ENCODE measurements at places on chromosomes 16 and 17.

GRCh38 chr17:46178550-46179214, 14.5 kb downstream of the KANSL1 start:
- no peak for DNase-seq

- no peak for DNase-seq
These were observed 219.7 kb upstream of the CDH5 start for GRCh38 chr16:66146798-66147197.

- DNase-seq = no peak
These were observed 18.7 kb downstream of the USP36 start for GRCh38 chr17:78821961-78822360.

DNA sequence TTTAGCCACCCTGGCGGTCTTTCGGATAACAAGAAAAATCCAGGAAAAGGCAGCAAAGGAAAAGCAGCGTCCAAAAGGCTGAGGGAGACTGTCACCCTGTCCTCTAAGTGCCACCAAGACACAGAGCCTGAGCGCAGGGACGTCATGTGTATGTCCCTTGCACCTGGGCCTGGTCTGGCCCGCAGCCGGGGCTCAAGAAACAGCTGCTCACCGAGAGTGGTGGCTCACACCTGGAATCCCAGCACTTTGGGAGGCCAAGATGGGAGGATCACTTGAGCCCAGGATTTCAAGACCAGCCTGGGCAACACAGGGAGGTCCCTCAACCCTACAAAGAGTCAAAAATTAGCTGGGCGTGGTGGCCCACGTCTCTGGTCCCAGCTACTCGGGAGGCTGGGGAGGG, 9.2 kb upstream of the MEAK7 start:
- DNase-seq = no peak

DNA sequence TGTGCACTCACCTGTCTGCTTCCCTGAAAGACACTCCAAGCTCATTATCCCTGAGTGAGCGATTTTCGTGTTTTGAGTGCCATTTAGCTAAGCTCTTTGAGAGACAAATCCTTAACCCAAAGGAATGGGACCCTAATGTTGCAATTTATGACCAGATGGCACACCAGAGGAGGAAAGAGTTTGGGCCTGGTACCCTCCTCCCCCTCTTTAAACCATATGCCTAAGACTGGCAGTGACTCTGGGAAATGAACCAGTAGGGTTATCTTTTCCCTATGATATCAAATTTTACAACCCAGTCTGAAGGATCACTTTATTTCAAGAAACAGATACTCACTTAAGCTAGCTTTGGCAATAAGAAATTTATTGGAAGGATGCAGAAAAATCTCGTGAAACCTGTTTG, 550.4 kb downstream of the TOX3 start:
- no peak for DNase-seq

GRCh38 chr17:40059729-40060475, 2.9 kb upstream of the THRA start:
- no peak for DNase-seq

- no peak for DNase-seq
These were observed 85.7 kb downstream of the NOG start for GRCh38 chr17:56679115-56679776.

DNA sequence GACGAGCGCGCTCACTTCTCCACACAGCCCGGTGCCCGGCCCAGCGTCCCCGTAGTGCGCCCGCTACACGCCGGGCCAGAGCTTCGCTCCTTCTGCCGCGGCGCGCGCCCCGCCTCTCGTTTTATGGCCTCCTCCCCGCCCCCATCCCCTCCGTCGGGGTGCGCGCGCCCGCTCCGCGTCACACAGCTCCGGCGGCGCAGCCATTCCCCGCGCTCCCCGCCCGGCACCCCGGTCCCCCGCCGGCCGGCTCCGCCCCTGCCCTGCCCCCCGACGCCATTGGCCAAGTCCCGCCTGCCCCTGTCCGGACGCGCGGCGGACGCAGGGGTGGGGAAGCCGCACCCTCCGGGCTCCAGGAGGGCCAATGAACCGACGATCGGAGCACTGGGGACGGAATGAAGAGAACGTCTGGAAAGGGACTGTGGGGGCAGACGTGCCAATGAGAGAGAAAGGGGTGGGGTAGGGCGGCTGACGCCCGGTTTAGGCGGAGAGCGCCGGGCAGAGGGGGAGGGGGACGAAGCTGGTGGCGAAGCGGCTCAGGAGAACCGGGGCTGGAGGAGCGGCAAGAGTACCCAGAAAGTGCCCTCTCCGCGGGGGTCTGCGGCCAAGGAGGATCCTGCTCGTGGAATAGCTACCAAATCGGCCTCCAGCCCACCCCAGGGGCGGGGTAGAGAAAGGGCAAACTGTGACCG, at the start of gene TOB1:
TOB1 (minus strand) TSS at position 94 of the 689 bp plus-strand sequence. CDS start 2,337 bp downstream, outside the sequence.
- DNase-seq = peak; percentile 98

- DNase-seq = no peak
These were observed 4.8 kb downstream of the LHX1 start for GRCh38 chr17:36942019-36942599.

DNA sequence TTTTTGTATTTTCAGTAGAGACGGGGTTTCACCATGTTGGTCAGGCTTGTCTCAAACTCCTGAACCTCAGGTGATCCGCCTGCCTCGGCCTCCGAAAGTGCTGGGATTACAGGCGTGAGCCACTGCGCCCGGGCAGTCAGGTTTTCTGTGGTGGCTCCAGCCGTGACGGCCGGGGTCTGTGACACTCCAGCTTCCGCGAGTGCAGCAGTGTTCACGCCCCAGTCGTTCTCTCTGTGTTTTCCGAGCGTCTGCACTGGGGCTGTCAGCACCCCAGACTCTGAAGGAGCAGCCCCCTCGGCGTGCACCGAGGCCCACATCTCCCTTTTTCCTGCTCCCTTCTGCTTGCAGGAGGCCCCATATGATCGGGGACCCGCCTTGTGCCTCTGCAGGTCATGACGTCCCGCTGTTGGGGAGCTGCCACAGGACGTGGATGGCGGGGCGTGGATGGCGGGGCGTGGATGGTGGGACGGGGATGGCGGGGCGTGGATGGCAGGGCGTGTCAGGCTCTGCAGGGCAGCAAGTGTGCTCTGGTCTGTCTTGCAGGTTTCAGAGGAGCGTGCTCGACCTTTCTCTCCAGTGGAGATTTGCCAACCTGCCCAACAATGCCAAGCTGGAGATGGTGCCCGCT, 5.7 kb downstream of the ASPSCR1 start:
- DNase-seq = no peak

- DNase-seq = no peak
These were observed 26.1 kb downstream of the GAS7 start for GRCh38 chr17:10172241-10172741.

- DNase-seq = no peak
These were observed 47.5 kb upstream of the CLEC3A start for GRCh38 chr16:77974883-77975282.

DNA sequence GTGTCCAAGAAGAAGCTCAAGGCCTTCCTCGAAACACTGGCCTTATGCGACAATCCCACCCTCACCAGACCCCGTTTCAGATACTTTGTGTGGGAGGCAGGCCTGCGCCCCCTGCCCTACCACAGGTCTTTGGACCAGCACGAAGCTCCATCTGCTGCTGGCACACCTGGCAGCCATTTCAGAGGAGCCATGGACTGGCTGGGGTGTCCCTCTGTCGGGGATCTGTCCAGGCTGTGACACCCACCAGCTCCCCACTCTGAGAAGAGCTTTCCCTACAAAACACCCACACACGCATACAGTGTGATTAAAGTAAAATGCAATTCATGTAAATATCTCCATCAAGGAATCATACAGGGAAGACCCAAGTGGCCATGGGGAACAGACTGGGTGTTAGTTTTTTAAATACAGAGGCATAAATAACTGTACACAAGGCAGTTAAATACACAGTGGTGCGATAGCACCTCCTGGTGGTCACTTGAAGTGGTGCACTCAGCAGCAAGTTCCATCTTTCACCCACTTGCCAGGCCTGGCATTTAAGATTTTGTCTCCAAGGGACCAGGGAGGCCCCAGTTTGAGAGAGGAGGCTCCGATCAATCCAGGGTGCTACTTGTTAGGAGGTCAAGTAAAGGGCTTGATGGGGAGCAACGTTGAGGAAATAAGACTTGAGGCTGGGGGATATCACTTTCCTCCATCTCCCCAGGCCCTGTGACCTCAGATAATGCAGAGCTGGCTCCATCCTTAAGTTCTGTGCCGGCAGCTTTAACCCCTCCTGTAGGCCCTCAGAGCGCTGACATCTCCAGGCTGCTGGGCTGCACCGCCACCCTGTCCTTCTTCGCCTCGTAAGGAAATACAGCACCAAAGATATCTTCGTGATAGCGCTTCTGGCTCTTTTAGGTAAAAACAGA, 43.6 kb downstream of the NOS2 start:
- DNase-seq = no peak

DNA sequence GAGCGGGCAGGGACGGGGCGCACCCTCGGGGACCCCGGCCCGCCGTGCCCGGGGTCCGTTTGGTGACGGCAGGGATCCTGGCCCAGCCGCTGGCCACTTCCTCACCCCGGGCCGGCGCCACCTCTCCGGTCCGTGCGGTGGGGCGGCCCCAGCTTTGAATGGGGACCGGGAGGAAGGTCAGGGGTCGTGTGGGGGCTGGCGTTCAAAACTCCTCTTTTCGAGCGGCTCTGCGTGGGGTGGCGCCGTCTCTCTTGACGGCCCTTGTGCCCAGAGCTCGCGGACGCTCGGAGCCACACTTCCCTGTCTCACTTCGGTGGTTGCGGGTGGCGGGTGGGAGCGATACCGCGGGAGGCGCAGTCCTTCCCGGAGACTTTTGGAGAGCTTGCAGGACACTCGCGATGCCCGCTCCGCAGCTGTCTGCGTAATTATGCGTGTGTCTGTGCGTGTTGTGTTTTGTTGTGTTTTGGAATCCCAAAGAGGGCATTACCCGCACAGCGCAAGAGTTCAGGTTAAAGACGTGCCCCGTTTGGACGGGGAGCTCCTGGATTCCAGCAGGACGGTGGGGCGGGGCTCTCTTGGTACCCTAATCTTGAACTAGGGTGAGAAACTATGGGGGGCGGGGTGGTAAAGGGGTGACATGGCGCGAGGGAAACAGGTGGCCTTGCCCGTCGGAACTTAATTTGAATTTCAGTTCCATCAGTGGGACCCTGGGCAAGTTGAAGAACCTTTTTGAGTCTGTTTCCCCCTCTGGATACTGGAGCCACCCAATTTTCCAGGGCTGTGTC, 637 bp downstream of the PLCG2 start:
- no peak for DNase-seq

GRCh38 chr16:50326835-50327465, 41.8 kb downstream of the BRD7 start:
- DNase-seq = no peak

DNA sequence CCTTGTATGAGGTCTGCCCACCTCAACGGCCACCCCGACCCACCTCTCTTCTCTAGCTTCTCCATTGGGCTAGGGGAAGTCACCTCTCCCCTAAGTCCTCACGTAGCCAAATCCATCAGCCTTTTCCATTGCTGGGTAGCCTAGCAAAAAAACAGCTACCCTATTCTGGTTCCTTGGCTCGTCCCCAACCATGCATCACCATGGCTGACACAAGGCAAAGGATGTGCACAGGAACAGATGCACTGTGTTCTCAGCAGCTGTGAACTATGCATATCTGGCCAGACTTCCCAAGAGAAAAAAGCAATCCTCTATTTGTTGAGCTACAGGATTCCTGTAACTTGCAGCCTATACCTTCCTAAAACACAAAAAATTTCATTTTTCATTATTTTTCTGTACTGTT, 22.0 kb upstream of the FLCN start:
- no peak for DNase-seq

DNA sequence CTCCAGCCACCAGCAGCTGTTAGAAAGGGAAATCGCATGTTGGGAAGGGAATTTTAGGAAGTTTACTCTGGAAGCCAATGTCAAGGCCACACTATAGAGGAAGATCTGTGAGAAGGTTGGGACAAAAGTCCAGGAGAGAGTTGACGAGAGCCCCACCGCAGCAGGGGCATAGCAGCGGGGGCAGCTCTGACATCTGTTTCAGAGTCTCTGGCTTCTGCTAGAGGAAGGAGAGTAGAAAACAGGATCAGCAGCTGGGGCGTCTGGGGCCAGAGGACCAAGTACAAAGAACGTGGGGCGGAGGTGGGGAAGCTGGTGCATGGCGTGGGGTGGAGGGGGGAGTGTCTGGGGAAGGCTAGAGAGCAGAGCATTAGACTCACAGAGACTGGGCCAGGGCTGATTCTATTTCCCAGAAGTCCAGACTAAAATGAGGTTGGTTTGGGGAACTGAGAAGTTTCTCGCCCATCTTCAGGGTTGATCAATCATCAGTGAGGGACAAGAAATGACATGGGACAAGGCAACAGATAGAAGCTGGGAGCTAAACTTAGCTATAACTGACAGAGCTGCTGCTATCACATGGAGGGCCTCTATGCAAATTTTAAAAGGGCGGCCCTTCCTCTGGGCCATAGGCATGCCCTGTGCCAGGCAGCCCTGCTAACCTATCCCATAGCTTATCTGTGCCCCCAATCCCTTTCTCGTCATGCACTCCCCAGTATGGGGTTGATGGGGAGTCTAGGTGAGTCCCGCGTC, 1.2 kb downstream of the RABEP2 start:
- no peak for DNase-seq

- DNase-seq = no peak
These were observed 53.0 kb downstream of the N4BP1 start for GRCh38 chr16:48556913-48557351.

DNA sequence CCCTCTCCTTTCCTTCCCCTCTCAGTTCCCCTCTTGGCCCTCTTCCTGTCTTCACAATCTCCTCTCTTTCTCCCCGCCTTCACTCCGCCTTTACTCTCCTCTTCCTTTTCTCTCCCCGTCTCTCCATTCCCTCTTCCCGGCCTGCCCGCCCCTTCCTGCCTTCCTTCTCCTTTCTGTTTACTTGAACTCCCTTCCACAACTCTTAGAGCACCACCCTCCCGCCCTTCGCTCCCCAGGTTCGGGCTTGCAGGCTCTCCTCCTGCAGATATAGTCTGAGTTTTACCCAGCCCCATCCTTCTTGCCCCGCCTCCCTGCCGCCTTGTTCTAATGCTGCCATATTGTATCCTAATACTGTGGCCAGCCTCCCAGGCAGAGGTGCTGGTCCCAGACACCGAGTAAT, 201.5 kb upstream of the N4BP1 start:
- peak; percentile 16 for DNase-seq

- DNase-seq = no peak
These were observed 15.4 kb downstream of the MGRN1 start for GRCh38 chr16:4639899-4640509.

GRCh38 chr16:726438-727290, at the start of the genes CCDC78 and HAGHL:
Gene CCDC78, minus strand, starts transcription at chr16:726443. Its CDS starts 76 bp downstream, at chr16:726367.
Gene HAGHL, plus strand, starts transcription at chr16:727106. Its CDS starts 404 bp downstream, at chr16:727510.
- no peak for DNase-seq

DNA sequence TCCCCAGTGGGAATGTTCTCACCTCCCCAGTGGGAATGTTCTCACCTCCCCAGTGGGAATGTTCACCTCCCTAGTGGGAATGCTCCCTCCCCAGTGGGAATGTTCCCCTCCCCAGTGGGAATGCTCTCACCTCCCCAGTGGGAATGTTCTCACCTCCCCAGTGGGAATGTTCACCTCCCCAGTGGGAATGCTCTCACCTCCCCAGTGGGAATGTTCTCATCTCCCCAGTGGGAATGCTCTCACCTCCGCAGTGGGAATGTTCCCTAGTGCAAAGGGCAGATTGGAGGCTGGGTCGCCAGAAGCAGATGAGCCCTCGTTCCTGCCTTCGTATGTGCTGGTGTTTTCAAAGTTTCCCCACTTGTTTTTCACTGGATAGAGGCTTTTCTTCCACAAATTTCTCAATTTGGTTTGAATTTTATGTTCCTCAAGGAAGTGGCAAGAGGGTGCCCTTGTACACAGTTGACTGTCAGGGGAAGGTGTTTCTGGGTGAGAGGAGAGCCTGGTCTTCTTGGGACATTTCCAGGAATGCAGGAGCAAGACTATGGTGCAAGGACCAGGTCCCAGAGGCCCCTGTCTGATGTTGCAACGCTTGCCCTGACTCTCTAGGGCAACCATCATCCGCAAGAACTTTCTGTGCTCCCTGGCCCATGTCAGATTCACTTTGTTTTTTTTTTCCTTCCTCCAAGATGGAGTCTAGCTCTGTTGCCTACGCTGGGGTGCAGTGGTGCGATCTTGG, 34.0 kb downstream of the TRARG1 start:
- DNase-seq = no peak
